ENCODE measurements at places on chromosomes 12 and 14. TPM values are rescaled to one million over a fixed set of nuclear protein-coding genes. Genes with fewer than 3 reads are reported as not detected.

DNA sequence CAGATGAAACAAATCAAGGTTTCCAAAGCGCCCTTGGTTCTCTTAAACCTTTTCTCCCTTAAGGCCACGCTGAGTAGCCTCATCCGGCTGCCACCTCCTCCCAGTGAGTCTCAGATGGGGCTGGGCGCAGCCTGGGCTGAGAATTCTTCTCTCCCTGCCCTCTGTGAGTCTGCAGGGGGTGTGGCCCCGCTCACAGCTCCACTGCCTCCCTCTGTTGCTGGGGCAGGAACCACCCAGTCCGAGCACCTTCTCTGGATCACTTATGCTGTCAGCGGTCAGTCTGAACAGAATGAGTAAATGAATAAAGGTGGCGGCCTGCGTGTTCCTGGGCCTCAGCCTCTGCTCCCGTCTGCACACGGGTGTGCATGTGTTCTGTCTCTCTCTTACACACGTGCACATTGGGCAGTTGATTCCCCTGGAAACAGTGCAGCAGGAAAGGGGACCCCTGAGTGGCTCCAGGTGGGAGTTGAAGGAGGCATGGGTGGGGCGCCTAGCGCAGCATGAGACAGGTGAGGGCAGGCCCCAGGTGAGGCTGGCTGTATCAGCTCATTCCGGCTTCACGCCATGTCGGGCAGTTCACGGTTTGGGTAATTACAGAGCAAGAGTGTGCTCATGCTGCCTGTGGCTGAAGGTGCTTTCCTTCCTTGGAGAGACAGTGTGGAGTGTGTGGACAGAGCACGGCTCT is 4.3 kb downstream of the PAPLN start:
- H3K4me1 ChIP-seq: peaks cover 38% of the 10 kb centered on the region
- no peak overlapping the region for H3K4me3 ChIP-seq
- DNase-seq: no peak
- no peak overlapping the region for H3K27ac ChIP-seq
- H3K27me3 ChIP-seq: peaks cover 65% of the 10 kb centered on the region

GRCh38 chr14:64639340-64639821 is 64.8 kb upstream of the PLEKHG3 start:
- H3K27ac ChIP-seq: no peak overlapping the region
- H3K36me3 ChIP-seq: no peaks in the 10 kb centered on the region
- H3K4me3 ChIP-seq: no peak overlapping the region

KRT81 gene
- total RNA-seq: not detected

GRCh38 chr12:7090222-7090998 is 1.8 kb downstream of the C1R start:
- H3K27ac ChIP-seq: no peak overlapping the region
- no peak for DNase-seq
- peaks cover 6% of the 10 kb centered on the region for H3K27me3 ChIP-seq
- no peaks in the 10 kb centered on the region for H3K36me3 ChIP-seq
- no peak overlapping the region for H3K4me3 ChIP-seq

DNA sequence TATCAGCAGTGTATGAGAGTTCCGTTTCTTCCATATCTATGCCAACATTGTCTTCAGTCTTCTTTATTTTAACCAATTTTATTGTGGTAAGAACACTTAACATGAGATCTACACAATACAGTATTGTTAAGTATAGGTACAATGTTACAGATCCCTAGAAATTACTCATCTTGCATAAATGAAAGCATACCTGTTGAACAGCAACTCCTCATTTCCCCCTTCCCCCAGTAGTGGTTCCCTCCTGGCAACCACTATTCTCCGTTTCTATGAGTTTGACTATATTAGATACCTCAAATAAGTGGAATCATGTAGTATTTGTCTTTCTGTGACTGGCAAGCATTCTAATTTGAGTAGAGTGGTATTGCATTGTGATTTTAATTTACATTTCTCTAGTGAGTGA is 150.5 kb downstream of the CRADD start:
- H3K27me3 ChIP-seq: no peaks in the 10 kb centered on the region
- H3K4me1 ChIP-seq: no peaks in the 10 kb centered on the region
- no peak overlapping the region for H3K27ac ChIP-seq
- no peak overlapping the region for H3K4me3 ChIP-seq
- no peaks in the 10 kb centered on the region for H3K36me3 ChIP-seq
- no peak for DNase-seq

P2RX2 gene
- total RNA-seq: not detected

FSCB gene
- total RNA-seq: not detected

GRCh38 chr14:106459971-106460730 is 933.8 kb downstream of the TMEM121 start:
- peaks cover 13% of the 10 kb centered on the region for H3K27me3 ChIP-seq
- peaks cover 13% of the 10 kb centered on the region for H3K4me1 ChIP-seq
- DNase-seq: peak; percentile 74
- H3K27ac ChIP-seq: no peak overlapping the region
- H3K36me3 ChIP-seq: no peaks in the 10 kb centered on the region

DNA sequence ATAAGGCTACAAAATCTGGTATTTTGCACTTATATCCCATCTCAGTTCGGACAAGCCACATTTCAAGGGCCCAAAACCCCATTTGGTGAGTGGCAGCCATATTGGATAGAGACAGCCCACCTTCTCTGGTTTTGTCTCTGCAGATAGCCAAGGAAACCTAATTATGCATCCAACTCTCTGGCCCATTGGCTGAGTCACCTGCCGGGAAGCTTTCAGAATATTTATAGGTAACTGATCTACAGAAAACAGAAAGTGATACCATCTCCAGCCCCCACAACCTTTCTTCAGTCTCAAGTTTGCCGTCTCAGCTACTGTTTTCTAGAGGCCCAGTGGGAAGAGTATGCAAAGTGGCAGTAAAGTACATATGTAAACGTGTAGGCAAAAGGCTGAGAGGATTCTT is 33.7 kb upstream of the PPP1CC start:
- peak overlapping the region; percentile 6 for H3K4me3 ChIP-seq
- DNase-seq: peak; percentile 45
- no peaks in the 10 kb centered on the region for H3K36me3 ChIP-seq
- no peaks in the 10 kb centered on the region for H3K27me3 ChIP-seq
- peak overlapping the region; percentile 87 for H3K27ac ChIP-seq
- peaks cover 64% of the 10 kb centered on the region for H3K4me1 ChIP-seq

GRCh38 chr12:91074851-91075250 is 17.0 kb upstream of the KERA start:
- no peak overlapping the region for H3K27ac ChIP-seq
- H3K4me1 ChIP-seq: no peaks in the 10 kb centered on the region
- no peak for DNase-seq
- no peak overlapping the region for H3K4me3 ChIP-seq
- H3K36me3 ChIP-seq: no peaks in the 10 kb centered on the region

DNA sequence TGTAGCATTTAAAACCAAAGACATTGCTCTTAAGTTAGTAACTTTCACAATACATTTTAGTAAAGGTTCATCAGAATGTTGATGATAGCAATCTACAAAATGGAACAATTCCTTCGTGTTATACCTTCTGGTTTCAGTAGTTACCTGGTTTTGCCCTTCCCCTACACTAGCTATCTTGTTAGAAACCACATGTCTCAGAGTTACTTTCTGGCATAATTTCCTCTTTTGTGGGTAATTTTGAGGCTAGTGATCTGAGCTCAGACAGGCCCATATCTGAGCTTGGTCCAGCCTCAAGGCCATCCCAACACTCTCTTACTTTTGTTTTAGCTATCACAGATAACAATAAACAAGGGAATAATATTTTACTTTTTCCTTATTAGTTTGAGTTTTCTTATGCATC is 196.9 kb downstream of the KITLG start:
- H3K4me3 ChIP-seq: no peak overlapping the region
- H3K27me3 ChIP-seq: peaks cover 5% of the 10 kb centered on the region
- H3K36me3 ChIP-seq: no peaks in the 10 kb centered on the region
- no peak overlapping the region for H3K27ac ChIP-seq
- no peak for DNase-seq

TAS2R14 gene
- total RNA-seq: 1.2 TPM

DNA sequence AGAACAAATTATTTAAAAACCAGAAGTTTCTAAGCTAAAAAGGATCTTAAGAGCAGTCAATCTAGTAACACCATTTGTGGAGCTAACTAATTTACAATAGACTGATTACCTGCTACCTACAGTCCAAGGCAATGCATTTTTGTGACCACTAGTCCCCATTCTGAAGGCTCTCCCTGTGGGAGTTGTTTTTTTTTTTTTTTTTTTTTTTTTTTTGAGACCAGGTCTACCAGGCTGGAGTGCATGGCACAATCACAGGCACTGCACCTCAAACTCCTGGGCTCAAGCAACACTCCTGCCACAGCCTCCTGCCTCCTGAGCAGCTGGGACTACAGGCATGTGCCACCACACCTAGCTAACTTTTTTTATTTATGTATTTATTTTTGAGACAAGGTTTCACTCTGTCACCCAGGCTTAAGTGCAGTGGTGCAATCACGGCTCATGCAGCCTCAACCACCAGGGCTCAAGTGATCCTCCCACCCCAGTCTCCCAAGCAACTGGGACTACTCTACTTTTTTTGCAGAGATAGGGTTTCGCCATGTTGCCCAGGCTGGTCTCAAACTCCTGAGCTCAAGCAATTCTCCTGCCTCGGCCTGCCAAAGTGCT is 3.9 kb downstream of the GNPTAB start:
- H3K4me1 ChIP-seq: peaks cover 72% of the 10 kb centered on the region
- H3K4me3 ChIP-seq: no peak overlapping the region
- DNase-seq: no peak
- H3K36me3 ChIP-seq: peaks cover 6% of the 10 kb centered on the region
- H3K27ac ChIP-seq: no peak overlapping the region

GRCh38 chr14:34380471-34380845 is 81.6 kb downstream of the SPTSSA start:
- H3K36me3 ChIP-seq: no peaks in the 10 kb centered on the region
- DNase-seq: no peak
- H3K27ac ChIP-seq: no peak overlapping the region
- no peak overlapping the region for H3K4me3 ChIP-seq

DNA sequence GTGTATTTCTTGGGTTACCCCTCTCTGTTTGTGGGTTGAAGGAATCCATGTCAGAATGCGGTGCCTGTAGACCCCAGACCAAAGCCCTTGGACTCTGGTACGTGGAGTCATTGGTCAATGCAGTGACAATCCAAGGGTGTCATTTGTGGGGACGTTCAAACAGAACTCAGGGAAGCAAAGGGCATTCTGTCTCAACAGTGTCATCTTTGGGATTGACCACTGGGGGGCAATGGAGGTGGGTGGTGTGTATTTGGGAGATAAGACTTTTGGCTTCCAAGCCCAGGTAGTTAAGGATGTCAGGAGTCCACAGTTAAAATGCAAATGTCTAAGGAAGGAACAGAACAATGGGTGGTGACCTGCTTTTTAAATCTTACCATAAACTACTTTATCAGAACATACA is 54.6 kb upstream of the CCDC175 start:
- no peaks in the 10 kb centered on the region for H3K36me3 ChIP-seq
- H3K4me1 ChIP-seq: no peaks in the 10 kb centered on the region
- DNase-seq: no peak
- no peak overlapping the region for H3K27ac ChIP-seq
- peaks cover 40% of the 10 kb centered on the region for H3K27me3 ChIP-seq

GRCh38 chr12:21324551-21324950 is 10.2 kb downstream of the SLCO1A2 start:
- no peak for DNase-seq
- no peak overlapping the region for H3K4me3 ChIP-seq
- no peak overlapping the region for H3K27ac ChIP-seq
- no peaks in the 10 kb centered on the region for H3K27me3 ChIP-seq

SCN8A gene
- total RNA-seq: 0.33 TPM
